ENCODE measurements at places on chromosomes 6 and 20.

- no peak for DNase-seq
Observed at GRCh38 chr20:35253010-35253409, 24.9 kb downstream of the MMP24OS start.

DNA sequence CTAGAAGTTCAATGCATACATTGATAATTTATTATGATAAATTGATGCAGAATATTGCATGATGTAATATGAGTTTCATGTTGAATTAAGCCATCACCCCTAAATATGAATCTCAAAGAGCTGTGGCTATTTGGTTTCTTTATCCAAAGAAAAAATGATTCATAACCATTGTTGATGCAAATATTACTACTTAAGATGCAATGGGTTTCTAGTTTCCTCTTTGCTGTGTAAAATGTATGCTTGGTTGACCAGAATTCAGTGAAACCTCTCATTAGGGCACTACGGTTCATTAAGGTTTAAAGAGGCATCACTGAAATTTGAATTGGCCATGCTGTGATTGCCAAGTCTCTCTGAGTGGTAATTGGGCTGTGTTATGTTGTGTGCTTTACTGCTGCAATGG, 492.5 kb upstream of the FLRT3 start:
- no peak for DNase-seq

- DNase-seq, result no peak
Observed at GRCh38 chr6:54850114-54850513, 3.5 kb downstream of the FAM83B start.

- DNase-seq, result no peak
Observed at GRCh38 chr20:44644667-44645131, 6.8 kb downstream of the ADA start.

GRCh38 chr6:110581679-110582078, 105.3 kb upstream of the SLC22A16 start:
- no peak for DNase-seq

DNA sequence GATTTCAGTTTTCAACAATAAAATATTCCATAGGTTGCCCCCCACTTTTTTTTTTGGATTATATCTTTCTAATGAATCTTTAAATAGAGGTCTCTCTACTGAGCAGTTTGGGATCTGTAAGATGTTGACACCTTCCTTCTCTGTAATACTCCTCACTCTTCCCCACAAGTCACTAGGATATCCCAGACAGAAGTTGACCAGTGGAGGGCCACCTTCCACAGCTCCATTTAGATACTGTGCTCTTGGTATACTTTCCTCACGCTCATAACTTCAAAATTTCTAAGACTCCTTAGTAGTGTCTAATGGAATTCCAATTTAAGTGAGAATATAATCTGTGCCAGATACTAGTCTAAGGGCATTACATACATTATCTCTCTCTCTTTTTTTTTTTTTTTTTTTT, 159.0 kb upstream of the BEND3 start:
- DNase-seq, result no peak

- no peak for DNase-seq
Observed at GRCh38 chr6:169839029-169839481, 87.6 kb downstream of the ERMARD start.

Measured in AML-193 (cell line).